Activated CD4-positive, alpha-beta memory T cell treated with anti-CD3 and anti-CD28 coated beads for 36 hours (primary cell): ENCODE measurements at places on chromosomes 3 and 15. TPM values are rescaled to one million over a fixed set of nuclear protein-coding genes. Genes with fewer than 3 reads are reported as not detected.

Gene PTPN9
- 19.2 TPM for total RNA-seq

GRCh38 chr3:42090973-42091731 lies at the start of gene TRAK1:
Gene TRAK1 (plus strand): TSS chr3:42091357. CDS start chr3:42091470, 113 bp downstream.
- H3K27ac ChIP-seq = no peak within 1 kb of the TSS
- H3K36me3 ChIP-seq = peaks cover 43% of the 10 kb centered on the region
- peaks cover 51% of the 10 kb centered on the region for H3K4me1 ChIP-seq
- no peak for DNase-seq

DNA sequence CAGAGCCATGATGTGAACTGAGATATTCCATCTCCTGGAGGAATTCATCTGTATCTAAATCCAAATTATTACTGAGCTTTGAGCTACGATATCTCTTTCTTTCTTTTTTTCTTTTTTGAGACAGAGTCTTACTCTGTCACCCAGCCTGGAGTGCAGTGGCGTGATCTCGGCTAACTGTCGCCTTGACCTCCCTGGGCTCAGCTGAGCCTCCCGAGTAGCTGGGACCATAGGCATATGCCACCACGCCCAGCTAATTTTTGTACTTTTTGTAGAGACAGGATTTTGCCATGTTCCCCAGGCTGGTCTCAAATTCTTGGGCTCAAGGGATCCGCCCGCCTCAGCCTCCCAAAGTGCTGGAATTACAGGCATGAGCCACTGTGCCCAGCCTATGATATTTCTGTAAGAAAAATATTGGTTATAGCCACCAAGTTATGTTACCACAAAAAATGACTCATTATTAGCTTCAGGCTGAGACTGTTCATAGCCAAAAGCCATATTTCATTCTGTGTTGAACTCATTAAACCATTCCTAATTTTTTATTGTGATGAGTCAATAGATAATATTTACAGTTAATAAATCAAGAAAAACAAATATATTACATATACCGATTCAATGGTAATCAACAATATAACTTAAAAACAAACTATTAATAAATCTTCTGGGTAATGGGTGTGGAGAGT lies 27.1 kb upstream of the SLC30A4 start:
- no peak overlapping the region for H3K4me3 ChIP-seq
- no peak for DNase-seq
- no peaks in the 10 kb centered on the region for H3K36me3 ChIP-seq
- H3K27me3 ChIP-seq = peaks cover 6% of the 10 kb centered on the region
- no peaks in the 10 kb centered on the region for H3K4me1 ChIP-seq
- no peak overlapping the region for H3K27ac ChIP-seq

DNA sequence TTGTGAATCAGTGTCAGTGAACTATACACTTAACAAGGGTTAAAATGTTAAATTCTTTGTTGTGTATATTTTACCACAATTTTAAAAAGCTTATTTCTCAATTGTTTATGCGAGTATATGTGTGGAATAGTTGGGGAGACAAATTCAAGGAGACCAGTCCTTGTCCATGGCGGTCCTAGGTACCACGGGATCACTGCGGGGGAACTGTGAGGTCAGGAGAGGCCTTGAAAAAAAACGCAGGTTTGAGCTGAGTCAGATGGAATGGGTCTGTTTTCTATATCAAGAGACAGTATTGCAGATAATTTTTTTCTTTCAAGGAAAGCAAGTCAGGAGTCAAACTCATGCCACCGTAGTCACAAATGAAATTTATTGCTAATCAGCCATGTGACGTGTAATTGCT lies 18.5 kb downstream of the IGF1R start:
- no peaks in the 10 kb centered on the region for H3K27me3 ChIP-seq
- H3K36me3 ChIP-seq = no peaks in the 10 kb centered on the region
- no peak overlapping the region for H3K27ac ChIP-seq
- H3K4me3 ChIP-seq = no peak overlapping the region

DNA sequence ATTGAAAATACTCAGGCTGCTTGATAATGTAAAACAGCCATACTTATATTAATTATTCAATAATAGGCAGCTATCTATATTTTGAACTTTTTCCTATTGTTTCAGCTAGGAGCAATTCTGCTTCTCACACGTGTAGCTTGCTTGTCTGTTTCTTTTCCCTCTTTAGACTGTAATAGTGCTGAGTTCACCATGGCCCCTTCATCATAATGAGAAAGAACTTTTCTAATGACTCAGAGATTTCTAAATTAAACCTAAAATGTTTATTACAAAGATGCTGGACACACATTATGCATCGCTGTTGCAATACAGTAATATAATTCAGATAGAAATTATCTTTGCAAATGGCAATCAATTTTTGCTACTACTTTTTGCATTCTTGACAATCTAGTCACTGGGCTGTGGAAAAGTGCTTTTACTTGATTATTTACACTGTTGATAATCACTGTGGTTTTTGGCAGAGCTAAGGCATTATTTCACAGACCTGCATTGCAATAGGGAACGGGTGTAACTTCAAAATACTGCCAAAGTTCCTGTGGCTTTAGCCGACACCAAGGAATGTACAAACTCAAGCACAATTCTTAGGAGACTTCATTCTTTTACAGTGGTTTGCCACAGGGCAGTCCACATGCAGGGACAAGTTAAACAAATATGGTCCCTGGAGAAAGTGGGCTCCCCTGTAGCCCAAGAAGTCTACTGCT lies 281.0 kb upstream of the TBL1XR1 start:
- H3K36me3 ChIP-seq = no peaks in the 10 kb centered on the region
- no peaks in the 10 kb centered on the region for H3K4me1 ChIP-seq
- H3K27me3 ChIP-seq = no peaks in the 10 kb centered on the region
- no peak for DNase-seq
- no peak overlapping the region for H3K4me3 ChIP-seq
- H3K27ac ChIP-seq = no peak overlapping the region

Gene NDN
- total RNA-seq = 1.3 TPM

Gene ARMC8
- total RNA-seq = 37.7 TPM

Gene GPR149
- total RNA-seq = not detected

- H3K27ac ChIP-seq = no peak overlapping the region
- H3K4me1 ChIP-seq = peaks cover 6% of the 10 kb centered on the region
- H3K27me3 ChIP-seq = peaks cover 2% of the 10 kb centered on the region
- H3K36me3 ChIP-seq = no peaks in the 10 kb centered on the region
These were observed 64.9 kb downstream of the DIPK2A start for GRCh38 chr3:144036498-144036897.

DNA sequence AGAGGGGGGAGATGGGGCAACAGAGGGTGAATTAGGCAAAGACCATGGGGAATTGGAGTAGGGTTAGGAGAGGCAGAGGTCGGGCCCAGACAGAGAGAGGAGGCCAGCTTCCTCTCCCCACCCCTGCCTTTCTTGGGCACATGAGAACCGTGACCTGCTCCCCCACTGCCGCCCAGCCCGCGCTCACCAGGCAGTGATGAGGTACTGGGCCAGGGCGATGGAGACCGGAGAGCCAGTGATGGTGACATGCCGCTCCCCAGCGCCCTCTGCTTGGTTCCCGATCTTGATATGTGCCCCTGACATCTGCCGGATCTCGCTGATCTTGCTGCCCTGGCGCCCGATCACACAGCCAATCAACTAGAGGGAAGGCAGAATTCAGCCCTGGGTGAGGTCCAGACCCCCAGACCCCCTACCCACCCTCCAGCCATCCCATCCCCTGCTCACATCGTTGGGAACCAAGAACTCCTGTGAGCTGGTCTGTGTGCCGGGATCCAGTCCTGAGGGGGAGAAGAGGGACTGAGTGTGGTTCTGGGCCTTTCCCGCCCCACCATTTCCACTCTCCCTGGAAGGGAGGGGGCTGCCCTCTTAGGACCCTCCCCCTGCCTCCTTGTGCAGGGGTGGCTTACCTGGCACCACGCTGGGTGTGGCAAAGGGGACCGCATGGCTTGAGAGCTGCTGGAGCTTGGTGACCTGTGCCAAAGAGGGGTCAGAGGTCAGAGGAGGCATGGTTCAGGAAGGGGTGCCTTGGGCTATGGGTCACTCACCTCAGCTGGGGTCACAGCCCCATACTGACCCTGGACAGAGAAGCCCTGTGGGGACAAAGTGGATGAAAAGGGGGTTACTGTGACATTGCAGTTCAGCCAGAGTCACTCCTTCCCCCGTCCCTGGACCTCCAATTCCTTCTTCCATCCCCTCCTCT lies 3.7 kb downstream of the GPR62 start:
- H3K36me3 ChIP-seq = peaks cover 6% of the 10 kb centered on the region
- H3K4me1 ChIP-seq = peaks cover 2% of the 10 kb centered on the region
- no peak for DNase-seq
- H3K27ac ChIP-seq = no peak overlapping the region

Gene BUB1B
- total RNA-seq = 96.1 TPM

GRCh38 chr15:54582863-54583643 lies 604.8 kb downstream of the UNC13C start:
- no peaks in the 10 kb centered on the region for H3K36me3 ChIP-seq
- no peak overlapping the region for H3K4me3 ChIP-seq
- H3K4me1 ChIP-seq = no peaks in the 10 kb centered on the region
- H3K27me3 ChIP-seq = no peaks in the 10 kb centered on the region

Gene SOX14
- not detected for total RNA-seq

Gene CCNB2
- 76.0 TPM for total RNA-seq

GRCh38 chr15:31328428-31328968 lies 1.9 kb downstream of the KLF13 start:
- DNase-seq = peak; percentile 90
- no peaks in the 10 kb centered on the region for H3K27me3 ChIP-seq
- H3K36me3 ChIP-seq = peaks cover 19% of the 10 kb centered on the region
- H3K4me1 ChIP-seq = peaks cover 54% of the 10 kb centered on the region

- peaks cover 2% of the 10 kb centered on the region for H3K27me3 ChIP-seq
- no peaks in the 10 kb centered on the region for H3K36me3 ChIP-seq
- H3K4me1 ChIP-seq = no peaks in the 10 kb centered on the region
- no peak overlapping the region for H3K4me3 ChIP-seq
- DNase-seq = no peak
These were observed 11.5 kb downstream of the HGD start for GRCh38 chr3:120670576-120670975.

Gene FGF7
- total RNA-seq = not detected

Gene RSRC1
- total RNA-seq = 43.8 TPM

Gene RTP1
- not detected for total RNA-seq

- H3K27me3 ChIP-seq = no peaks in the 10 kb centered on the region
- H3K36me3 ChIP-seq = peaks cover 9% of the 10 kb centered on the region
- H3K4me1 ChIP-seq = peaks cover 36% of the 10 kb centered on the region
- DNase-seq = no peak
These were observed 315.0 kb downstream of the FOXP1 start for GRCh38 chr3:71268462-71268999.

Gene IL16
- 58.8 TPM for total RNA-seq

DNA sequence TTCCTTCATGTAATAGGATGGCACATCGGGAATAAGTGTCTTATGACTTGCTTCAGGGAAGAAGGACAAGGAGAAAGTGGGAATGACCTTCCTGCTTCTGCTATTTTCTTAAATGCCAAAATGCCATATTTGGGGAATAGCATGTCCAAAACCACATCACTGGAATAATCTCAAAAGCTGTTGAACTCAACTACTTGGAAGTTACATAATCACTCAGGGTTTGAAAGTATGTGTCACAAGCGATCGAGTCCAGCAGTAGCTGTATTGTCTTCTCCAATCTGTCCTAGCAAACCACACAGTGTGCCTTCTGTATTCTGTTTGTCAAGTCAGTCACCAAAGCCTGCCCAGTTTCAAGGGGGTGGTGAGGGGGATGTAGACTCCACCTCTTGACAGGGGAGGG lies 58.3 kb upstream of the GADL1 start:
- H3K27ac ChIP-seq = no peak overlapping the region
- no peaks in the 10 kb centered on the region for H3K36me3 ChIP-seq
- H3K27me3 ChIP-seq = no peaks in the 10 kb centered on the region
- H3K4me1 ChIP-seq = no peaks in the 10 kb centered on the region
- H3K4me3 ChIP-seq = no peak overlapping the region

DNA sequence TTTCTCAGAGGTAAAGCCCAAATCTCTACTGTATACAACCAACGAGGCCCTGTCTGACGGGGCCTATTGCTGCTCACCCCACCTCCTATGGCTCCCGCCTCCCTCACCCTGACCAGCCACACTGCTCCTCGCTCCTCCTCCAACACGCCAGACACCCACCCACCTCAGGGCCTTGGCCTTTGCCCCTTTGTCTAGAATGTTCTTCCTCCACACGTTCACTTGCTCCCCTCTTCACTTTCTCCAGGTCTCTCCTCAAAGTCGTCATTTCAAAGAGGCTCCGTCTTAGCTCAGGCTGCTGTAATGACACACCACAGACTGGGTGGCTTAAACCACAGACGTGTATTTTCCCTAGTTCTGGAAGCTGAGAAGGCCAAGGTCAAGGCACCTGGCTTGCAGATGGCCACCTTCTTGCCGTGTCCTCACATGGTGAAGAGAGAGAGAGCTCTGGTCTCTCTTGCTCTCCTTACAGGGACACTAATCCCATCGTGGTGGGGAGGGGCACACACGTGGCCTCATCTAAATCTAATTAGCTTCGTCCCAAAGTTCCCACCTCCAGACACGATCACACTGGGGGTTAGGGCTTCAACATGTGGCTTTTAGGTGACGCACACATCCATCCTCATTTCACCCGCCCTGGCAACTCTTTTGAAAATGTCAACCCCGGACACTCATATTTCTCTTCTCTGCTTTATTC lies 98.2 kb downstream of the TLE3 start:
- peaks cover 2% of the 10 kb centered on the region for H3K36me3 ChIP-seq
- DNase-seq = no peak
- no peak overlapping the region for H3K4me3 ChIP-seq
- no peak overlapping the region for H3K27ac ChIP-seq
- H3K4me1 ChIP-seq = no peaks in the 10 kb centered on the region

DNA sequence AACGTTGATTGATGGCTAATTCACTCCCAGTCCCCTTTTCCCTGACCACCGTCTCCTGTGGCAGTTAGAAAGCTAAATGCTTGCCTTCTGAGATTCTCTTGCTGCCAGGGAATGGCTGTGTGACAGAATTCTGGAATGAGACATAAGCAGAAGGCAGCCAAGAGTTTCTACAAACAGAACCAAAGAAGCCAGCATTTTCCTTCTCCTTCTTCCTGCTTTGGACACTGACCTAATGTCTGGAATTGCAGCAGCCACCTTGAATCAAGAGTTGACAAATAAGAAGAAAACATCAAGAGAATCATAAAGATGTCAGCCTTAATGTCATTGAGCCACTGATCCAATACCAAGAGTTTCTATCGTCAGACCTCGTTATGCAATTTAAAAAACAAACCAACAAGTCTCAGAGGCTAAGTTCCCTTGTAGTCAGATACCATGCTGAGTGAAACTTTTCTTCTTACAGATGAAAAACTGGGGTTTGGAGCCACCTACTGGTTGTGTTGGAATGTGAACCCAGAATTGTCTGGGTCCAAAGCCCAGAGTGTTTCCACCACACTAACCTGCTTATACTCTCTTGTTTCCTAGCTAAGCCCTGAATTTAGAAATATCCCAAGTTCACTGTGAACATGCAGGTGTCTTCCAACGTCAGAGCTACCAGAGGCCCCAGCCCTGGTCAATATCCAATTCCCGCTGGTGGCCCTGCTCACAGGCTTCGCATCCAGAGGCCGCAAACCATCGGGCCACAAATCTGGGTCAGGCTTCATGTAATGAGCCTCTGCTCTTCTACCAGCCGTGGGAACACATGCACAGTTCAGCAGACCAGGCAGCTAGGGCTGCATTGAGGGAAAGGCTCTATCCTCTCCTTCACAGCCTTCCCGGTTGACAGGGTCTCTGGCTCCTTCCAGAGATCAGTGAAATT lies 42.5 kb downstream of the MCF2L2 start:
- H3K27ac ChIP-seq = no peak overlapping the region
- H3K4me1 ChIP-seq = peaks cover 6% of the 10 kb centered on the region
- H3K27me3 ChIP-seq = no peaks in the 10 kb centered on the region
- no peaks in the 10 kb centered on the region for H3K36me3 ChIP-seq
- peak; percentile 61 for DNase-seq
- H3K4me3 ChIP-seq = no peak overlapping the region

- peaks cover 4% of the 10 kb centered on the region for H3K4me1 ChIP-seq
- no peaks in the 10 kb centered on the region for H3K27me3 ChIP-seq
- H3K4me3 ChIP-seq = no peak overlapping the region
- no peak for DNase-seq
- H3K36me3 ChIP-seq = peaks cover 44% of the 10 kb centered on the region
- H3K27ac ChIP-seq = no peak overlapping the region
These were observed 105.8 kb downstream of the DHX30 start for GRCh38 chr3:47908744-47909143.

Gene UROC1
- total RNA-seq = not detected

Gene GAP43
- total RNA-seq = not detected

Gene KBTBD8
- 13.5 TPM for total RNA-seq
